ENCODE measurements at places on chromosomes 1 and 21.

DNA sequence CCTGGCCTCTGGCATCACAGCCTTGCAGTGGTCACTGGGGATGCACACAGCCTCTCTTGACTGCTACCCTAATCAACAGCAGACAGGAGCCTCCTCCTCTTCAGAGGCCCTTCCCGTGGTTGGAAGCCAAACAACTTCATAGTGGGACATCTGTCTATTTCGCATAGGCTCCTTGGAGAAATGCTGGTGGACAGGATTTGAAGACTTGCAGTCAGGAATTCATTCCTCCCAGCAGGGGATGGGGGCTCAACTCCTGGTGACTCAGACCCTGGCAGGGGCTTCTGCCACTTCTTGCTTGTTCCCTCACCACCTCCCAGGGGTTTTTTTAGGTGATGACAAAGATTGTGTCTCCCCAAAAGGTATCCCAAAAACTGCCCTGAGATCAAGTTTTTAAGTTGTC lies 191.7 kb upstream of the CAMK1G start:
- DNase-seq = peak; percentile 56

- DNase-seq = no peak
Measured at GRCh38 chr1:107407011-107407410, 266.2 kb downstream of the NTNG1 start.

GRCh38 chr1:111506561-111506960 lies 3.1 kb upstream of the ADORA3 start:
- no peak for DNase-seq

GRCh38 chr1:205589618-205590456 lies 42.0 kb downstream of the ELK4 start:
- DNase-seq = no peak

GRCh38 chr1:108661030-108661609 lies at the start of gene HENMT1:
Gene HENMT1, minus strand, starts transcription at chr1:108661093. Its CDS starts 1,209 bp downstream, at chr1:108659884.
- DNase-seq = no peak

- no peak for DNase-seq
Measured at GRCh38 chr1:40825996-40826395, 36.2 kb downstream of the CITED4 start.

GRCh38 chr21:15444118-15444960 lies 285.4 kb upstream of the USP25 start:
- DNase-seq = no peak

- peak; percentile 14 for DNase-seq
Measured at GRCh38 chr1:163528710-163529348, 207.1 kb downstream of the NUF2 start.

DNA sequence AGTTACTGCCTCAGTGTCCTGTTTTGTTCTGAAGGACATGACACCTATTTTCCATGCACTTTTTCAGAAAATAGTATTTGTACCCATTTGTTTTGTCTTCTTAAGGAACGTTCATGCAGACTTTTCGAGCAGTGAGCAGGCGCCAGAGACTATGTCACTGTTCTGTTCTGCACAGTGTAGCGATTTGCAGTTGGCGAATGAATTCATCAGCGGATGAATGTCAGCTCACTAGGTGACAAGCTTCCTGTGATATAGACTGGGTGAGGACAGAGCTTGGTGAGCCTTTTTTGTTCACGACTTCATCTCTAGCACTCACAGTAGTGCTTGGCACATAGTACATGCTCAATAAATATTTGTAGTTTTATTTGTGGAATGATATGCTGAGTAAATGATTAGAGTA lies 177.8 kb downstream of the NFIA start:
- no peak for DNase-seq

Measured in NCI-H446 treated with DMSO at 0.1 percent for 48 hours (cell line).